Mesothelial cell of epicardium (in vitro differentiated cells): ENCODE measurements at places on chromosomes 5 and 9. TPM values are rescaled to one million over a fixed set of nuclear protein-coding genes. Genes with fewer than 3 reads are reported as not detected.

DNA sequence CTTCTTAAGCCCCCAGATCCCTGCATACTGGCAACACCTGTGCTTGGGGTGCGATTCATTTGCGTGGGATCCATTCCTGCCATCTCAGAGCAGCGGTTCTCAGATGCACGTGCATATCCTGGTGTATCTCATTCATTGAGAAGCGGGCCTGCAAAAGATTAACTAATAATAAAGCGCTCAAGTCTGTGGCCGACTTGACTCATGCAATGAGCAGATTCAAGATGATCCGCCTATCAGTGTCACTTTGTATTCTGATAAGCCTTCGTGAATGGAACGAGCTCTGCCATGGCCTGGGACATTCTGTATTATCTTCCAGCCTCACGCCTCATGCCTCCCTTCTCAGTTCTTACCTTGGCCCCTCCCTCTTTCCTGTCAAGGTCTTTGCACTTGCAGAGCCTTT lies 22.3 kb downstream of the C1QTNF2 start:
- H3K27ac ChIP-seq, result no peak overlapping the region
- H3K4me3 ChIP-seq, result no peak overlapping the region

- no peak for DNase-seq
- H3K36me3 ChIP-seq, result no peaks in the 10 kb centered on the region
- peaks cover 4% of the 10 kb centered on the region for H3K27me3 ChIP-seq
- no peak overlapping the region for H3K27ac ChIP-seq
- H3K4me3 ChIP-seq, result no peak overlapping the region
Observed at GRCh38 chr5:38831117-38831516, 14.7 kb upstream of the OSMR start.

DNA sequence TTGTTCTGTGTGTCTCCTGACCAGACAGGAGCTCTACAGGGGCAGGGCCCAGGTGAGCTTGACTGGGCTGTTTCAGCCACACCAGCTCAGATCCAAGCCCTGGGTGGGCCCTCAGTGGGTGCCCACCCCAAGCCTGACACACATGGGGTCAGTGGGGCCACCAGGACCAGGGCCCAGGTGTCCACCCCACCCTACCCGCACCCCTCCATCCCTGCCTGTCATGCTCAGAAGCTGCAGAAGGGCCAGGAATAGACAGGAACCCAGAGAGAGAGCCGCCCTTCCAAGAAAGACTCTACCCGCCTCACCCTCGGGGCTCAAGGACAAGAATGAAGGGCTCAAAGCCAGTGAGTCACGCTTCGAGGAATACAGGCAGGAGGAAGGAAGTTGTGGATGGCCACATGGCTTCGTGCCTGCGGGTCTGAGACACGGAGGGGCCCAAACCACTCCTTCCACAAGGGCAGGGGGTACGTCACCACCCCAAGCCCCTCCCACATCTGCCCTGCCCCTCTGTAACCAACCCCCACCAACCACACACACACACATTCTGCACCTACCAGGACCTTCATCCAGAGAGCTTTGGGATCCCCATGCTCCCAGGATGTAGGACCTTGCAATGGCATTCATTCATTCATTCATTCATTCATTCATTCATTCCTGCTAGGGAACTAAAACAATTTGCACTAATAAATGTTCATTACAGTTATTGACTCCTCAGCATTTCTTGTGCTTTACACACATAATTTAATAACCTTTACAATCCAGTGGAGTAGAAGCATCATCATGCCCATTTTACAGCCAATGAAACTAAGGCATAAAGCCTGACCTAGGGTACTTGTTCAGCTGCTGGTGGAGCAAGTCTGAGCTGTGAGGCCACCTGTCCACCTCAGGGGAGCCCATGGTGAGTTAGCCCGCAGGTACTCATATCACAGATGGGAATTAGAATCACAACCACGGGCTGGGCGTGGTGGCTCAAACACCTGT lies 55.9 kb upstream of the STXBP1 start:
- H3K27me3 ChIP-seq, result no peaks in the 10 kb centered on the region
- no peak overlapping the region for H3K4me3 ChIP-seq
- H3K27ac ChIP-seq, result peak overlapping the region; percentile 95
- H3K36me3 ChIP-seq, result no peaks in the 10 kb centered on the region

- DNase-seq, result no peak
- H3K27me3 ChIP-seq, result peaks cover 9% of the 10 kb centered on the region
- H3K4me1 ChIP-seq, result peaks cover 40% of the 10 kb centered on the region
- H3K27ac ChIP-seq, result peak overlapping the region; percentile 72
- no peak overlapping the region for H3K4me3 ChIP-seq
Observed at GRCh38 chr5:169248996-169249395, 51.9 kb downstream of the SLIT3 start.

- no peaks in the 10 kb centered on the region for H3K27me3 ChIP-seq
- peak overlapping the region; percentile 96 for H3K27ac ChIP-seq
- H3K4me3 ChIP-seq, result peak overlapping the region; percentile 22
- H3K4me1 ChIP-seq, result peaks cover 62% of the 10 kb centered on the region
Observed at GRCh38 chr9:134546246-134546731, 95.3 kb upstream of the COL5A1 start.

DNA sequence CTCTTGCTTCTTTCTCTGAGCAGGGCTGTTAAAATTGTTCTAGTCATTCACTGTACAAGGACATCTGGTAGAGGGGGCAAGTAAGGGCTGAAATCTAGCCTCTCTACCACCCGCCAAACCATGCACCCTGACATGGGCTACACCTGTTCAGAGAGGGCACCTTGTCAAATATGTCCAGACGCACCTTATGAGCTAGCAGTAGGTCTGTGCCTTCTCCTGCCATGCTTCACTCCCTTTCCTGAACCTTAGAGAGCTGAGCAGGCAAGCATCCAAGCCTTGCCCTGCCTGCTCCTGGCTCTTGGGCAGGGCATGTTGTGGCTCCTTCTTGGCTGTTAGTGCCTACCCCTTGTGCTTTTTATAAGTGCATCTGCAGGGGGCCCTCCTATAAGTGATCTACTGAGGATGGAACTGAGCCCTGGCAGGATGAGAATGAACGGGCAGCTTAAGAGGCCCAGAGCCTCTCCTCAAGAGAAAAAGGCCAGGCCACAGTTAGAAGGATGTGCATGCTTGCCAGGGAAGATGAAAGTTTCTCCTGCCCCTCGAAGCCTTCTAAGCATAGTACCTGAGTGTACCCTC lies 3.8 kb upstream of the NEUROG1 start:
- DNase-seq, result no peak
- H3K36me3 ChIP-seq, result no peaks in the 10 kb centered on the region
- H3K4me3 ChIP-seq, result no peak overlapping the region
- peaks cover 17% of the 10 kb centered on the region for H3K4me1 ChIP-seq
- H3K27me3 ChIP-seq, result peaks cover 98% of the 10 kb centered on the region

- H3K4me1 ChIP-seq, result peaks cover 8% of the 10 kb centered on the region
- H3K27me3 ChIP-seq, result no peaks in the 10 kb centered on the region
- no peaks in the 10 kb centered on the region for H3K36me3 ChIP-seq
- no peak for DNase-seq
- no peak overlapping the region for H3K4me3 ChIP-seq
- H3K27ac ChIP-seq, result no peak overlapping the region
Observed at GRCh38 chr9:83698976-83699585, 8.7 kb downstream of the UBQLN1 start.

GRCh38 chr5:96067894-96068614 lies 106.4 kb upstream of the ELL2 start:
- peaks cover 22% of the 10 kb centered on the region for H3K4me1 ChIP-seq
- H3K36me3 ChIP-seq, result no peaks in the 10 kb centered on the region
- no peak for DNase-seq
- peak overlapping the region; percentile 78 for H3K27ac ChIP-seq

DNA sequence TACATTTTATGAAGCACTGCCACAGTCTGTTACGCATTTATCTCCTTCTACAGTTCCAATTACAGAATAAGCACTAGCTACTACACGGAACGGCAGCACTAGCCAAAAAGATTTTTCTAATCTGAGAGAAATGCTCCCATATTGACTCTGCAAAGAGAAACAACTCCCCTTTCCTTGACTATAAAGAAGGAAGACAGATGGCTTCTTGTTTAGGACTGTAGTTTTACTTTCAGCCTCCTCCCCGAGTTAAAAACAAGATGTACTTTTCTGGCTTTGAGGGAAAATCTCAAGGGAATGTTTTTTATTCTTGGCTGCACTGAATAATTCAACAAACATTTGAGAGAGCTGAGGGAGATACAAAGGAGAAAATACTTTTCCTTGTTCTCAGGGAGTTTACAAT lies 1.9 kb upstream of the SLC44A1 start:
- H3K4me3 ChIP-seq, result peak overlapping the region; percentile 38
- peaks cover 53% of the 10 kb centered on the region for H3K4me1 ChIP-seq
- peak overlapping the region; percentile 83 for H3K27ac ChIP-seq
- DNase-seq, result no peak

TMEM161B gene
- 20.3 to 29.5 TPM (median 23.1 TPM) in 3 replicates for total RNA-seq

ARID3C gene
- total RNA-seq, result 0.42 to 0.80 TPM in 2 of 3 replicates, not detected in the other

ESM1 gene
- 0.23 to 0.40 TPM in 2 of 3 replicates, not detected in the other for total RNA-seq

CCNI2 gene
- total RNA-seq, result 1.5 to 2.5 TPM (median 1.8 TPM) in 3 replicates

FOXD4L4 gene
- 0.31 to 0.38 TPM in 2 of 3 replicates, not detected in the other for total RNA-seq

DDX31 gene
- 21.1 to 23.1 TPM (median 22.9 TPM) in 3 replicates for total RNA-seq

FAM163B gene
- total RNA-seq, result 0.22 to 0.72 TPM (median 0.72 TPM) in 3 replicates

LRRC19 gene
- not detected in 3 replicates for total RNA-seq

TGFBI gene
- total RNA-seq, result 339 to 354 TPM (median 345 TPM) in 3 replicates

BTNL8 gene
- total RNA-seq, result not detected in 3 replicates

TMEM252 gene
- total RNA-seq, result not detected in 3 replicates
